ENCODE measurements at places on chromosomes 16 and 17.

GRCh38 chr16:67666032-67666551, 458 bp downstream of the ENKD1 start:
- no peak for DNase-seq

DNA sequence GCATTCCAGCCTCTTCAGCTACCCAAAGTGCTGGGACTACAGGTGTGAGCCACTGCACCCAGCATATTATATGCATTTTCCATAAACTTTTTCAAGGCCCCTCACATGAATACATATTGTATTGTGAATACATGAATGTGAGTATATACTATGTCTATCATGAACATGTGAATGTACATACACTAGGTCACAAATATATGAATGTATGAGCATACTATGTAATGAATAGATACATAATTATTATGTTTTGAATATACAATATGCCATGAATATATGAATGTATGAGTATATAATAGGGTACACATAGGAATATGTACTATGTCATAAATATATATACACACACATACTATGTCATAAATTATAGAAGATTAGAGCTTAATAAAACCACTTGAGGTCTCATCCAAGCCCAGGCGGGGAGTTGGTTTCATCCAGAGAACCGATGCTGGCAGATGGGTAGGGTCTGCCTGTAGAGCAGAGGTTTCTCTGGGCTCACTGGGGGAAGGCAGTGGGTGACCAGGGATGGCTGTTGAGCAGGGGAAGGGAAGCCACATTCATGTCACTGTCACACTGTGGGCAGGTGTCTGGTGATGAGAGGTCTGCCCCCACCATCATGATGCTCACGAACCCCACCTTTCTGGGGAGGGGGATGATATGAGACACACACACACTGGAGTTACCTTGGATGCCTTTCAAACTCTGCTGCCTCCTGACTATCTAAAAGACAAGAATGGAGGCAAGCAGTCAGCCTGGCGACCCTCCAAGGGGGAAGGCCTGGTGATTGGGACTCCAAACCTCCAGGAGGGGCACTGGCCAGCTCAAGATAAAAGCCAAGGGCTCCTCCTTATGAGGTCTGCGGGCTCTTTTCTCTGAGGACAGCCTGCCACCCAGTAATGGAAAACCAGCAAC, 7.3 kb downstream of the C16orf95 start:
- no peak for DNase-seq

GRCh38 chr17:76446449-76447231, 6.3 kb downstream of the UBE2O start:
- DNase-seq = no peak

DNA sequence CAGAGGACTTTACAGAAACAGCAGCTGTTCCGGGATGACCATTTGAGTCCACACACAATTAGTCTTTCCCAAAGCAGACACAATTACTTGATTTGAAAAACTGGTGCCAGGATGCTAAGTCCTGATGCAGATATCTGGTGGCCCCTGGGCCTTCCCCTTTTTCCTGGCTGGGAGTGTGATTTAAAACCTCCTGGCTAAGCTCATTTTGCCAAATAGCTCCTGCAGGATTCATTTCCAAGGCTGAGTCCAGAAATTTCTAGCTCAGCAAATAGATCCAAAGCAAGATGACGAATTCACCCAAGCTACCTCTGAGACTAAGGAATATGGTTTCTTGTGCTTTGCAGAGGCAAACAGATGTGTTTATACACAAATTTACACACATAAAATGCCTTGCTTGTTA, 422.2 kb downstream of the CA10 start:
- DNase-seq = no peak

GRCh38 chr16:82133798-82134197, 36.2 kb downstream of the MPHOSPH6 start:
- DNase-seq = no peak

DNA sequence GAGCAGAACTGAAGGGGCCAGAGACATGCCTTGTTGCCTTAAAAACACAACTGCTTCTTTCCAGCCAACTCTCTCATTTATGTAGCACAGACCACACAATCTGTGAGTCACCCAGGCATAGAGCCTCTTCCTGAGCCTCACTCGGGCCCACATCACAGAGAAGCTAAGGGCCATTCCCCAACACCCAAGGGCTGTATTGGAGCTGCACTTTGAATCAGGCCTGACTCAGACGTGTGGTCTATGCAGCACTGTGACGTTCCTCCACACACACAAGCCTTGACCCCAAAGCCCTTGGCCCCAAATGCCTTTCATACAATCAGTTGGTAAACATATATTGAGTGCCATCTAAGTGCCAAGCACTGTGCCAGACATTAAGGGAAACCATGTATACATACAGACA, 308.9 kb upstream of the DYNLRB2 start:
- DNase-seq = no peak

- no peak for DNase-seq
Observed at GRCh38 chr17:17051791-17052461, 9.7 kb downstream of the MPRIP start.

GRCh38 chr17:8131844-8132441, 8.0 kb upstream of the HES7 start:
- DNase-seq = no peak

DNA sequence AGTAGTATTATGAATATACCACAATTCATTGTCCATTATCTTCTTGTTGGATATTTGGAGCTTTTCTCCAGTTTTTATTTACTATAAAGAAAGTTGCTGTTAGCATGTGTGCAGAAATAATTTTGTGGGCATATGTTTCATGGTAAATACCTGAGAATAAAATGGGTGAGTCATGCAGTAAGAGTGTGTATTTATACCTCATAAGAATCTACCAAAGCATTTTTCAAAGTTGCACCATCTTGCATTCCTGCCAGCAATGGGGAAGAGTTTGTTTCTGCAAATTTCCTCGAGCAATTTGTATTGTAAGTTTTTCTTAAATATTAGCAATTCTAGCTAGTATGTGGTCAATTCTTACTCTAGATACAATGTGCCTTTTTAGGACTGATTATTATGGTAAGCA, 7.9 kb upstream of the MON1B start:
- no peak for DNase-seq

DNA sequence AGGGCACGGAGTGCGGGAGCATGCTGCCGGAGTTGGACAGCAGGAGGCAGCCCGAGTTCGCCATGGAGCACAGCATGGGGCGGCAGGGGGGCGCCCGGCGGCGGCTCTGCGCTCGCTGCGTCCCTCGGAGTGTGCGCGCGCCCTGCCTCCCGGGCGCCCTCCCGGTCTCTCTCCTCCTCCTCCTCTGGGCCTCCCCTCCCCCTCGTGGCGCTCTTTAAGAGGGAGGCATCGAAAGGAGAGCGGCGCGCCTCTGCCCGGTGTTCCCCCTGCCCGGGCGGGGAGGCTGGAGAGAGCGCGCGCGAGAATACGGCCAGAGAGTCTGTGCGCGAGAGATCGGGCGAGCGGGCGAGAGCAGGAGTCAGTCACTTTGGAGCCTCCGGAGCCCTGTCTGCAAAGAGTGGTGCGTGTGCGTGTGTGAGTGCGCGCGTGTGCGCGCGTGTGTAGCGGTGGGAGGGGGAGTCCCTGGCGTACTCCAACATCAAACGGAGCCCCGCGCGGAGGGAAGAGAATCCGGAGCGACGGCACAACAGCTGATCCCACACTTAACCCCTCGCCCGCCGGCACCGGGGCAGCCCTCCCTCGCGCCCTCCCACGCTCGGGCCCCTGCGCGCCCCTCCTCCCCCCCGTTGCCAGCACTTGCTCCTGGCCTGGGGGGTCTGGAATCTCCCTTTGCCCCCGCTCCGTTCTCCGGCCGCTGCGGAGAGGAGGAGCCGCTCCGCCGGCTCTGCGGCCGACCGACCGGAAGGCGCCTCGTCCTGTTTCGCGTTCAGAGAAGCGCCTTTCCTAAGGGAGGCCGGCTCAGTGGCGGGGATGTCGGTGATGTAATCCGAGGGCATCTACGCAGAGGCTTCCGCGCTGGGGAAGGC, 108.9 kb downstream of the ENGASE start:
- DNase-seq = no peak

- no peak for DNase-seq
Observed at GRCh38 chr16:90032674-90033331, 13.5 kb upstream of the DBNDD1 start.

- DNase-seq = no peak
Observed at GRCh38 chr17:11580677-11581076, 17.6 kb upstream of the DNAH9 start.

DNA sequence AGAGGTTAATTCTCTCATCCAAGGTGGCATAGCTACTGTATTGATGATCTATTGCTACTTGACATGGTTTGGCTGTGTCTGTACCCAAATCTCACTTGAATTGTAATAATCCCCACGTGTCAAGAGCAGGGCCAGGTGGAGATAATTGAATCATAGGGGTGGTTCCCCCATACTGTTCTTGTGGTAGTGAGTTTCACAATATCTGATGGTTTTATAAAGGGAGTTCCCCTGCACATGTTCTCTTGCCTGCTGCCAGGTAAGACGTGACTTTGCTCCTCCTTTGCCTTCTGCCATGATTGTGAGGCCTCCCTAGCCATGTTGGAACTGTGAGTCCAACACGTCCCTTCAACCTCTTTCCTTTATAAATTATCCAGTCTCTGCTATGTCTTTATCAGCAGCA, 22.9 kb upstream of the CPPED1 start:
- no peak for DNase-seq

GRCh38 chr17:69734656-69735055, 320.2 kb downstream of the MAP2K6 start:
- no peak for DNase-seq
